ENCODE measurements at places on chromosomes 13 and 19. TPM values are rescaled to one million over a fixed set of nuclear protein-coding genes. Genes with fewer than 3 reads are reported as not detected.

Gene SNRPA
- total RNA-seq = 158 TPM

Gene CCDC70
- total RNA-seq = not detected

Gene KIR3DL1
- total RNA-seq = not detected

Gene DNAAF3
- total RNA-seq = 5.4 TPM

Gene ZNF506
- not detected for total RNA-seq

All from A549 treated with ZK216348 at 1 μM for 4 hours (cell line).